ENCODE measurements at places on chromosomes 1 and 21.
A peak's percentile ranks its signal among the peaks of the same experiment; 100 is the strongest.

DNA sequence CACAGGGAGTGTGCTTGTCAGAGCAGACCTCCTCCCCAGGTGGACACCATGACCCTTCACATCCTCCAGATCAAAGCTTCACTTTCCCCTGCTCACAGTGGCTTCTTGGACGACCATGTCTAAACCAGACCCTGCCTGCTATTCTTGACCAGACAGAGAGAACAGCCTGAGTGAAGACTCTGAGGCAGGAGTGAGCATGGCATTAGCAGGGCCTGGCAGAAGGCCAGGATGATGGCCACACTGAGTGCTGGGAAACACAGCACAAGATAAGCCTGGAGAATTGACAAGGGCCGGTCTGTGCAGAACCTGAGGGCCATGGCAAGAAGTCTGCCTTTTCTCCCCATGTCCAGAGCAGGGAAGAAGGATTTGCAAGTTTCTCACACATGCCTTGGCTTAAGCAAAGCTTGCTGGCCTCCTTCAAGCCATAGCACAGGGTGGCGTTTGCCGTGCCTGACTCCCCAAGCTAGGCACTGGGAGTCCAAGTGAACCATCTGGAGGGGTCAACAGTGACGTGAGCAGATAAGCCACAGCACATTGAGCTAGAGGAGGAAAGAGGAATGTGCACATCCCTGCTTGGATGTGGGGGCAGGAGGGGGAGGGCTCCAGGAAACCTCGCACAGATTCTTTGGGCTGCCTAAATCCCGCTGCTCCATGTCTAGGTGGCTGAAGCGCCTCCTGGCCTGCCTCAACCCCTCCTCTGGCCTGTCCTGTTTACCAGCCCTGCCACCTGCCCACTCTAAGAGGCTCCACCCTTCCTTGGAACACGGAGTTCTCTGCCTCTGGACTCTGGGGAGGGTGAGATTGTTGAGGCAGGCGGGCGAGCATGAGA lies 87.1 kb downstream of the CD58 start:
- no peak for DNase-seq

GRCh38 chr1:210920716-210921694 lies 212.9 kb downstream of the KCNH1 start:
- DNase-seq, result no peak

DNA sequence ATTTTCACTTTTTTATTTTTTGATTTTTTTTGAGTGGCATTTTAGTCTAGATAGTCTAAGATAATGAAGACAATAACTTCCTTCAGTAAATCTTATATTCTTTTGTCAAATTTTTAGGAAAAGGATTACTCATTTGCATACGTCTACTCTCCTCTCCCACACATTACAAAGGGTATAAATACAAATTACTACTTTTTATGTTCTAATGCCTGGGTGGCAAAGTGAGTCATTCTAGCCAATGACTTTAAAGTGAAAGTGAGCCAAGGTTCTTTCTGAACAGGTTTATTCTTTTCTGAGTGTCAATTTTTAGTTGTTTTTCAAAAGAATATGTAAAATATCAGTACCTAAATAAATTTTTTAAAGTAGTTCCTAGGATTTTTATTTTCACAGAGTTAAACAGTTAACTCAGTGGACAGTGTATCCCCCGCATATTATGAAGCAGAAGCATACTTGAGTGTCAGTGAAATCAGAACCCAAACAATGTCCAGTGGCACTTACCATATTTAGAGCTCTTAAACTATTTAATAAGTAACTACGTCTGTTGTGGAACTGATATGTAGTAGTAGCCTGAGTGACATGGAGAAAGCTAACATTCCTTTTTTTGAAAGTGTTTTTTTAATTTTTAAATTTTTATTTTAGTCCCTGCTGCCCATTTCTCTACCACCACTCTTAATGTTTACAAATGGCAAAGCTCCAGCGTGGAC lies 141.7 kb downstream of the PHTF1 start:
- no peak for DNase-seq

GRCh38 chr1:159951016-159951415 lies 3.0 kb downstream of the SLAMF9 start:
- no peak for DNase-seq

DNA sequence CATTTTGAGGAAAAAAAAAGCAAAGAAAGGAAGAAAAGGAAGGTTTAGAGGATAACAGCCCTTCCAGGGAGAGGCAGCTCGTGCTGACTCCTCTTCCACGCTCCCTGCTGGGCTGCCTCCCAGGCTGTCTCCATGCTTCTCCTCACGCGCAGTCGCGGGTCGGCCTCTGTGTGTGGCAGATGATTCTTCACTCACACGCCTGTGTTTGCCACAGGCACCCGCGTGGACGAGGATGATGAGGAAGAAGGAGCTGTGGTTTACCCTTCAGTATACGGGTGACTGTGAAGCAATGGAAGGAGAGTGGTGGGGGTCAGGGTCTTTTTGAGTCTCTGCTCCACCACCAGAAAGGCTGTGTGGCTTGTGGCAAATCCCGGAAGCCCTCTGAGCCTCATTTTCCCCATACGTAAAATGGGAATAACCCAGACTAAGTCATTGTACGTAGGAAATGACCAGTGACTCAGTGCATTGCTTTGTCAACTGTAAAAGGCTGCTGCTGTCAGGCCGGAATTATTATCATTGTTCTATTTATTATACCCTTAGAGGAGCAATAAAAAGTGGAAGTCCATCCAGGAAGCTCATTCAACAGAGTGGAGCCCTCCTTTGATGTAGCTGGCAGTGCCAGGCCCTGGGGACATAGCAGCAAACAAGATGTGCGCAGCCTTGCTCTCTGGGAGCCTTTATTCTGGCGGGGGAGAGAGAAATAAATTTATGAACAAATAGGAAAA lies 11.9 kb upstream of the SH2D2A start:
- no peak for DNase-seq

GRCh38 chr1:221408117-221408803 lies 333.6 kb downstream of the DUSP10 start:
- no peak for DNase-seq

DNA sequence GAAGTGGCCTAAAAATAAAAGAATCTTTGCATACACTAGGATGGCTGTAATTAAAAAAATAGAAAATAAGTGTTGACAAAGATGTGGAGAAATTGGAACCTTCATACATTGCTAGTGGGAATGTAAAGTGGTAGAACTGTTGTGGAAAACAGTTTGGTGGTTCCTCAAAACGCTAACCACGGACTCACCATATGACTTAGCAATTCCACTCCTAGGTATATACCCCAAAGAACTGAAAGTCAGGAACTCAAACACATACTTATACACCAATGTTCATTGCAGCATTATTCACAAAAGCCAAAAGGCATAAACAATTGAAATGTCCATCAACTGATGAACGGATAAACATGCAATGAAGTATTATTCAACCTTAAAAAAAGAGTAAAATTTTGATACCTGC lies 10.8 kb upstream of the HMGCL start:
- no peak for DNase-seq

DNA sequence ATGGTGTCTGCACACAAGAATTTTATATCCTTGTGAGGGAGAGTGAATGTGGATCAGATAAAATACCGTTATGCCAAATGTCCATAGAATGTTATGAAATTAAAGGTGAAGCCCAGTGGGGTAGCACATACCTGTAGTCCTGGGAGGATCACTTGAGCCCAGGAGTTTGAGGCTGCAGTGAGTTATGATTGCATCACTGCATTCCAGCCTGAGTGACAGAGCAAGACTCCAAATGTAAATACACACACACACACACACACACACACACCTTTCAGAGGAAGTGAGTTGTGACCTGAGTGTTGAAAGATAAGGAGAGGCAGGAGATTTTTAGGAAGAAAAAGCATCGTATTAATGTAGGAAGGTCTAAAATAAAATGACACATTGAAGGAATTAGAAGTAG lies 28.1 kb upstream of the ZYG11A start:
- no peak for DNase-seq

DNA sequence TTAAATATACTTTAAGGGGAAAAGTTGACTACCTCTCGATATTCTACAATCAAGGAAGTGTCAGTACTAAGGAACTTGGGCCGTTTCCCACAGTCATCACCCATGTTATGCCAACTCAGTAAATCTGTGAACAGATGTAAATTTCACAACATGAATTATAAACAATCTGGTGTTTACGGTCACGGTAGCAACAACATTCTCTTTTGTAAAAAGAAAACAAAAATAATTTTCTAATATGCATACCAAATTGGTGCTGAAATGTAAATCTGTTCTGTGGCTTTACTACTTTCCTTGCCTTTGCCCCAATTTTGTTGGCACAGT lies 1.2 kb downstream of the SH3GLB1 start:
- no peak for DNase-seq

- no peak for DNase-seq
Measured at GRCh38 chr1:244209955-244210354, 158.9 kb downstream of the ZBTB18 start.

DNA sequence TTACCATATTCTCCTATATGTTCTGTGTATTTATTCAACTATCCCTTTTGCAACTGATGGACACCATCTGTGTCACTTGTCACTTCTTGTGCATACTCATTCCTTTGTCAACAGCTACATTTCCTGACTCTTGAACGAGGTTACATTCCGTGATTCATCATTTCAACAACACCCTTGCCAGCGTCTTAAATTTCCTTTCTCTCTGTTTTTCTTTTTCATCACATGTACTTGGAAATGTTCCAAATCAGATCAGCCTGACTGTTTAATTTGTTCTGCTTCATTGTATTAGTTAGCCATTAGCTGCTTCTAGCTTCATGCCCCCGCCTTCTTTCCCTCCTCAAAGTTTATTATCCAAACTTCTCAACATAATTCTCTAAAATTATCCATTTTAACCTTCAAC lies 173.0 kb downstream of the ADGRL4 start:
- no peak for DNase-seq

DNA sequence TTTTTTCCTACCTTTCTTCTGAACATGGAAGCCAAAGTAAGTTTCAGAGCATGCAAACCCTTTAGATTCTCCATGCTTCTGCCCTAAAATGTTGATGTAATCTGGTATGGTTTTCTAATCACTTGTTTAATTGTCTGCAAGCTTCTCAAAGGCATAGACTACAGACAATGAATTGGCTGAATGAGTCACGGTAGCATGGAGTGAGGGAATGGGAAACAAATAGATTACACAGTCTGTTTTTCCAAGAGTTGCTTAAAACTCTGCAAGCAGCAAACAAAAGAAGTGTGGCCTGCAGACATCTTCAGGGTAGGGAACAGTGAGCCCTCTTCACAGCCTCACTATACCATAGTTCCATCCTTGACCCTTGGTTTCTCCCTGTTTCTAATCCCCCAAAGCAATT lies 326.0 kb downstream of the BARHL2 start:
- no peak for DNase-seq

- DNase-seq, result no peak
Measured at GRCh38 chr1:55500601-55501000, 285.4 kb upstream of the USP24 start.

DNA sequence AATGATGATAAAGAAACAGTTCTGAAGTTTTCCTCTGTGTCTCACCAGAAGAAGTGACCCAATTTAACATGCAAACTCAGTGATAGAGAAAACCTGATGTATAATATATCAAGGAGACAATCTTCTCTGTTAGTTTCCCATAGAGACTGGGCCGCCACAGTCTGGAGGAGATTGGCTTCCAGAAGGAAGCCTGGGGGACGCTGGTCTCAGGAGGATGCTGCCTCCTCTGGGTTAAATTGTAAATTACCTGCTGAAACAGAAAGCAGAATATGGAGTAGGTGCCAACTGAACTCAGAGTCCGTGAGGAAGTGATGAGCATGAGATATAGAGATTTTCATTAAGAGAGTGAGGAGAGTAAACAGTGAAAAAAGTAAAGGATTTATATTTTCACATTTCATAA lies 15.8 kb downstream of the OR14I1 start:
- peak; percentile 2 for DNase-seq

All from activated CD4-positive, alpha-beta T cell treated with anti-CD3 and anti-CD28 coated beads, Interleukin-2, amount 50 U/mL, for 24 hours (primary cell).